Kidney tubule cell (primary cell): ENCODE measurements at places on chromosomes 5 and 9.

DNA sequence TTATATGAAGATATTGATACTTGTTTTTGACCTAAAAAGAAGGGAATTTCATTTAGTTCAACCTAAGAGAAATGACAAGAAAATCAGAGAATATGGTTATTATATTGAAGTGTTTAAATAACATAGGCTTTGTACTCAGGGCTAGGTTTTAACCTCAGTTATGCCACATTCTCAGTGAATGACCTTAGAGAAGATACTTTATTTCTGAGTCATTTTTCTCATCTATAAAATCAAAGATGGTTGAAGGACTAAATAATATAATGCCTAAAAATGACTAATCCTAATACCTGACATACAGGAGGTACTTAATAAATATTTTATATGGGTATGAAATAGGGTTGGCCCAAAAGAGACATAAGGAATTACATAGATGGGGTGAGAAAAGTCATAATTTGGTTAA lies 32.3 kb downstream of the DIMT1 start:
- no peak for DNase-seq

- DNase-seq = no peak
Observed at GRCh38 chr5:159668556-159668955, 247.7 kb upstream of the ADRA1B start.

GRCh38 chr9:28212979-28213378 lies 639.7 kb upstream of the C9orf72 start:
- peak; percentile 92 for DNase-seq

DNA sequence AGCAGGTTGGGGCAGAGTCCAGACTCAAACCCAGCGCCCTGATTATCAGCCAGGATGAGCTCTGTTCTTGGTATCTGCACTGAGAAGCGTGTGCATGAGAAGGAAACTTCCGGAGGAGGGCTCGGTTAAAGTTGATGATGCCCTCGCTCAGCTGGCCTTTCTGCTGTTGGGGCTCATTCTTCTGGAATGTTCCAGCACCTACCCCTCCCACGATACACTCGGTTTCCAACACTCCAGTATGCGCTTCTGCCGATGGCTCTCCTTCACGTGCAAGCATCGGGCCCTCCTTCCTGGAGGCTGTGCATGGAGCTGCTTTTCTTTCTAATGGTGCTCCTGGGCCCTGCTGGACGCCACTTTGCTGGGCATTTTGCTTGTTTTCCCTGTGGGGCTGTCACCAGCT lies 134.0 kb downstream of the RXRA start:
- DNase-seq = no peak

- no peak for DNase-seq
Observed at GRCh38 chr9:108436448-108436847, 419.3 kb downstream of the ACTL7B start.

GRCh38 chr5:45262061-45262590 lies 434.1 kb downstream of the HCN1 start:
- DNase-seq = no peak

DNA sequence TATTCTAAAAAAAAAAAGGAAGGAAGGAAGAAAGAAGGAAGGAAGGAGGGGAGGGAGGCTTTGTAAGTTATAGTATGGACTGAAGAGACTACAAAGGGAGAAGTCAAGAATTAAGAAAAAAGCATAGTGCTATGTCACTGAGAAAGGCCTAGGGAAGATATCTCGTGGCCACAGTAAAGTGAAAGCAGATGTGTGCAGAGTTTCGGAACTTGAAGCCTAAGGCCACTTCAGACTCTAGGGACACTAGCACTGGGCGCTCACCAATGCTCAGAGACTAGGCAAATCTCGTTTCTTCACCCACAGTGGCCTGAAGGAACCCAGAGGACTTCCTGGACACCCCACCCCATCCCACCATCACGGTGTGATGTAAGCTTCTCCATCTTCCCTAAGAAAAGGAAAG lies 181.4 kb upstream of the TRPM3 start:
- no peak for DNase-seq

- DNase-seq = peak; percentile 80
Observed at GRCh38 chr5:177133096-177133852, at the start of gene NSD1. Gene NSD1, plus strand, starts transcription at chr5:177133773. Its CDS starts 1,331 bp downstream, at chr5:177135104.

DNA sequence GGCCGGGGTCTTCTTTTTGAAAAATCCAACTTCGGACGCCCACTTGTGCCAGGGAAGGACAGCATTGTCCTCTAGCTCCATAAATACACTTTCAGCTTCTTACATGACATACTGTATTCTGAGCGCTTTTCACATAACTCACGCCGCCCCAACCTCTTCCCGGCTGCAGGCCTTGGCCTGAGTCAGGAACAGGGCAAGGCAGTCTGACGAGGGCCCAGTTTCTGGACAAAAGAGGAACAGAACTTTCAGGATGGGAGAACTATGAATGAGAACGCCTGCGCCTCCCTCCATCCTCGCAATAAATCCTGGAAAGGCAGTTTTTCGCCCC lies 650 bp downstream of the DCTN4 start:
- DNase-seq = no peak

- no peak for DNase-seq
Observed at GRCh38 chr9:4009006-4009511, 290.8 kb downstream of the GLIS3 start.

DNA sequence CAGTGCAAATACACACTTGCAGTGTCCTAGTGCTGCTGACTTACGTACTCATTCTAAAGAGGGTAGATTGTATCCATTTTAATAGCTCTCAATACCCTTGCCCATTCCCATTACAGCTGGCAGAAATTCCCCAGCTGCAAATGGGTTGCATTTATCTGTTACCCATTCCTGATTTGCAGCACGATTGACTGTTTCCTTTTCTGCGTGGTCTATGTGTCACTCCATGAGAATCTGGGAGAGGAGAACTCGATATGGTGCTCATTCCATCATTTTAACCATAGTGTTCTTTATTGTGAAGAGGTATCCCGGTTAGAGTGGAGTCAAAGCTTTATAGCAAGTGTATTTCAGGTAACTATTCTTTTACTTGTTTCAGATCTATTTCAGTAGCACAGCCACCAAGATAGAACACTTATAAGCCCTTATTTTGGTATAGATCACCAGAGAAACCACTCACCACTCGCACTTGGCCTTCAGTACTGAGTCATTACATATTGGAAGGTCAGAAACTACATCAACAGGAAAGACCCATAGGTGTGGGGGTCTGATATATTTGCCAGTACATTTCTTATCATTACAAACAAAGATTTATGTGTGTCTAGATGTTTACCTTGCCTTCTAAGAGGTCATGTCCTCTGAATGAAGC lies 139.5 kb downstream of the MUSK start:
- DNase-seq = peak; percentile 35

GRCh38 chr9:98256756-98257155 lies 1.3 kb upstream of the TBC1D2 start:
- DNase-seq = peak; percentile 21

DNA sequence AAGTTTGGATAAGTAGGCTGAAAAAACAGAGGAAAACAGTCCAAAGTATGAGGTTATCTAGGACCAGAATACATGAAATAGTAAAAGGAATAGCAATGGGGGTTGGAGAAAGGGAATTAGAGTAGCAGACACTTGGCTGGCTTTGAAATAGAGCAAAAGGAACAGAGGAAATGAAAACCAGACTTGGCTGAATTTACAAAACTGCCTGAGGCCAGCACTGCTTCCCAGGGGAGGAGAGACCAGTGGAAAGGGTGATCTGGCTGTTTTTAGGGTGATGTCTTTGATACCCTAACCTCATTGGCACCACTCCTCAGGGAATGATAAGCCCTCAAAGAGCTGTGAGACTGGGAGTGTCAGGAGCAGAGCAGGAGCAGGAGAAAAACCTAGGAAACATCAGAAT lies 413.4 kb upstream of the SLC30A5 start:
- no peak for DNase-seq
